Activated CD4-positive, alpha-beta T cell treated with anti-CD3 and anti-CD28 coated beads, Interleukin-2, amount 50 U/mL, for 4 hours (primary cell): ENCODE measurements at places on chromosomes 2 and 18.

- no peak for DNase-seq
Observed at GRCh38 chr2:41668529-41668928, 379.3 kb upstream of the PKDCC start.

DNA sequence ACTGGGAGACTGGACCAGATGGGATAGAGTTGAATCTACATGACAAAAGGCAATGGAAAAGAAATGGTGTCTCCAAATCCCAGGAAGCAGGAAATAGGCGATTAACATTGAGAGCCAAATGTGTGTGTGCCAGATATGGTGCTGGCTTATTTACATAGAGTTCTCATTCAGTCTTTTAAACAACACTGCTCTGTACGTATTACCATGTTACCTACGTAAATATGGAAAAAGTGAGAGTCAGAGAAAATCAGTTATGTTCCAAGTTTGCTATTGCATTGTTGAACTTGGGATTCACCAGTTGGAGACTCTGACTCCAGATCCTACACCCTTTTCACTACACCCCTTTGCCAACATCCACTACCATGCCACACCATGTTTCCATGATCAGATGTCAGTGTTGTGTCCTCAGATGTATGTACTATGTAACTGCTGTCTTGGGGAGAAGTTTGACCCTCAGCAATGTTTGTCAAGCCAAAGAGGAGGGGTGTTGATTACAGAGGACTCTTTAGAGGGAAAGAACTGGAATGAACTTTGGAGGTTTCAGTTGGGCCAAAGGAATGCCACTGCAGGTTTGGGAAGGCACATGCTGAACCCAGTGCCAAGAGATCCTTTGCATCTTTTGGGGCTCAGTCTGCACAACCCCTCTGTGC, 19.6 kb upstream of the GREB1 start:
- DNase-seq: no peak

DNA sequence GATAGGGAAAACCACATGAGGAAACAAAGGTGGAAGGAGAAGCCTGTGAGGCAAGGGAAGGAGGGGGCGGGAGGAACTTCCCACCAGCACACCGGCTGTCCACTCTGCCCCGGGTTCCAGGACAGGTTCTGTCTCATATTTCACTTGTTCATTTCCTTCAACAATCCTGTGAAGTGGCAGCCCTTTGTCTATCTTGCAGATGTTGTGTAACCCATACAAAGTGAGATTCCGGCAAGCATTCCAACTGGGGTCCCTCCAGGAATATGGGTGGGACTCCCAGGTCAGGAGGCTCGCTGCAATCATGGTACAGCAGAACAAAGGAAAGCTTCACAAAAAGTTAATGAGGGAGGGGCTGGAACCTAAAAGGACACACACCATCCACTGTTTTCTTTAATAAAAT, 271.3 kb upstream of the PXDN start:
- DNase-seq: no peak

DNA sequence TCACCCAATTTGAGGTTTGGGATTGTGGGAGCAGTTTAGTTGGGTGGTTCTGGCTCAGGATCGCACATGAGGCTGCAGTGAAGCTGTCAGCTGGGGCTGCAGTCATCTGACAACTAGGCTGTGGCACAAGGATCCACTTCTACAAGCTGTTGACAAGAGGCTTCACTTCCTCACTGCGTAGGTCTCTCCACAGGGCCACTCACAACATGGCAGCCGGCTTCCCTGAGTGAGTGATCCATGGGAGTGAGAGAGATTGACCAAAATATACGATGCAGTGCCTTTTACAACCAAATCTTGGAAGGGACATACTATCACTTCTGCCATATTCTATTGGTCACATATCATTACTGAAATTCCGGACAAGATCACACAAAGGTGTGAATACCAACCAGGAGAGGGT, 187.5 kb downstream of the DLGAP1 start:
- no peak for DNase-seq

DNA sequence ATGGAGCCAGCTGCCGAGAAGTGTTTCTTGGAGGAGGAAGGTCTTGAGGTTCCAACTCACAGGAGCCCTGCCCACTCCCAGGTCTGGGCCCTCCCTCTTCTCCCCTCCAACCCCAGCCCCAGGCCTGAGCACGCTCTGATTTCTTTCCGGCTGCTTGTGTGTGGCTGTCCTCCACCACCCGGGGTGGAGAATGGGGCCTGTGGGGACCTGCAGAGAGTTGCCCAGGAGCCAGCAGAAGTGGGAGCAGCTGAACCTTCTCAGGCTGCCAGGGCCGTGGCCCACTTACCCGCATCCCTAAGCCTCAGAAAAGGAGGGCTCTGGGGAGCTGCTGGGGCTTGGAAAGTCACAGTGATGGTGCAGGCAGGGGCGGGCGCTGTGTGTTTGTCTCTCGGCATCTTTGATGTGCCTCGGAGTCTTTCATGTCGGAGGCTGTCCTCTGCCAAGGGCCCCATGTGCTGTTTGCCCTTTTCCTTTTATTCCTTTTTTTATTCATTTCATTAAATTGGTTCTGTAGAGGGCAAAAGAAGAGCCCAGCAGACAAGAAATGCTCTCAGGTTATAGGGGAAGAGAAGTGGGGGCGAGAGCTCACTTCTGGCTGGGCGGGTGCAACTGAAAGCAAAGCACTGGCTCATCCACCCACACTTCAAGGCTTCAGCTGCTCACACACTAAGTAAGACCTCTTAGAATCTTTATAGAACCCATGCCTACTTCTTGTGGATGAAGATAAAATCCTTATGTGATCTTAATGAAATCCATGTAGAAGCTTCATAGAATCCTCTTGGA, 52.5 kb downstream of the SDC1 start:
- no peak for DNase-seq
